ENCODE measurements at places on chromosomes 7 and 10.

DNA sequence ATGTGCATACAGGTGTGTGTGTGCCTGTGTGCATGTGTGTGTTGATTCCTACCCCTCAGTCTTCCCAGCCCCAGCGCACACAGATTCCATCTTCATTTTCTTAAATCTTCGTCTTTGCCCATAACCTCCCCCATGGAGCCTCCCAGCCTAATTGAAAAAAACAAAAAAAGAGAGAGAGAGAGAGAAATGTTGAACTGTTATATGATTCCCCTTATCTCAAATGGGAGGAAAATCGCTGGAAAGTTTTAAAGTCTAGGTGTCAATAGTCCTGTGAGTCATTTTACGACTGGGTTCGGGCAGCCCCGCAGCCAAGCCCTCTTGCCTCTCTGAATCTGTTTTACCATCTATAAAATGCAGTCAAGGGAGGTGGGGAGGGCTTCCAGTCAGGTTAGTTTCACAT, 60.9 kb downstream of the SPOCK2 start:
- DNase-seq, result no peak

- no peak for DNase-seq
Measured at GRCh38 chr7:7434329-7434728, 101.3 kb downstream of the COL28A1 start.

DNA sequence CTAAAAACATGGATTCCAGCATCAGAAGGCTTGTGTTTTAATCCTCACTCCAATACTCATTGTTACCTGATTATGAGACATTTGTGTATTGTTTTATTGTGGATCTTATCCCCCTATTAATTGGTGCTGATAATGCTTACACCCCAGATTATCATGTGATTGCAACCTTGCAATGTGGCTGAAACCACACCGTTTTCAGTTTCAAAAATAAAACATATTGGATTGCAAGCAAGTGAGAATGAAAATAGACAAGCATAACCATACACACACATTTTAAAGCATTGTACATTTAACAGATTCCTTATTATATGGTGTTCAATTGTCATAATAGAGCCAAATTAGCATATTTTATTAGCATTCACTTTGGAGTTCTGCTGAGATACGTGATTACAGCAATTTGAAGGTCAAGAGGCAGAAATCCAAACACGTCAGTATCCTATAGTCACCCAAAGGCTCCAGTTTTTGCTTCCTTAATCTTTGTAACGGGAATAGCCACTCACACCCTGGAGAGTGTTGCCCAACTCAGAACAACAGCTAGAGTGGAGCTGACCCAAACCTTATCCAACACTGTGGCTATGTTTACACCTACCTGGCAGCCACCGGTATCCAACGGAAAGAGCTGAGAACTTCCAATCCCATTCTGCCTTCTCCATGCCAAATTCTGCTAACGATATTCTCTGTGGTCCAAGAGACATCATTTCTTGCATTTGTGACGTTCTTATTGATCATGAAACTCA, 317.1 kb upstream of the KLF6 start:
- DNase-seq, result no peak

DNA sequence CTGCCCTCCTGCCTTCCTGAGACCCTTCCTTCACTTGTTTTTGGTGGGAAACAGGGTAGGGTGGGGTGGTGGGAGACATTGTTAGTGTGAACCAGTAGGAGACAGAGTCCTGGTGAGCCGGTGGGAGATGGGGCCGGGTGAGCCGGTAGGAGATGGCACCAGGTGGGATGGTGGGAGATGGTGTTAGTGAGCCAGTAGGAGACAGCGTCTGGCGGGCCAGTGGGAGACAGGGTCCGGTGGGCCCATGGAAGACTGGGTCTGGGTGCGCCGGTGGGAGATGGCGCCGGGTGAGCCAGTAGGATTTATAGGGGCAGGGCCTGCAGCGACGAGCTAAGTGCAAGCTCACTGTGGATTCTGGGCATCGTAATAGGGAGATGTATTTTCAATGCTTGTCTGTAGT, 116.8 kb downstream of the TRRAP start:
- no peak for DNase-seq

DNA sequence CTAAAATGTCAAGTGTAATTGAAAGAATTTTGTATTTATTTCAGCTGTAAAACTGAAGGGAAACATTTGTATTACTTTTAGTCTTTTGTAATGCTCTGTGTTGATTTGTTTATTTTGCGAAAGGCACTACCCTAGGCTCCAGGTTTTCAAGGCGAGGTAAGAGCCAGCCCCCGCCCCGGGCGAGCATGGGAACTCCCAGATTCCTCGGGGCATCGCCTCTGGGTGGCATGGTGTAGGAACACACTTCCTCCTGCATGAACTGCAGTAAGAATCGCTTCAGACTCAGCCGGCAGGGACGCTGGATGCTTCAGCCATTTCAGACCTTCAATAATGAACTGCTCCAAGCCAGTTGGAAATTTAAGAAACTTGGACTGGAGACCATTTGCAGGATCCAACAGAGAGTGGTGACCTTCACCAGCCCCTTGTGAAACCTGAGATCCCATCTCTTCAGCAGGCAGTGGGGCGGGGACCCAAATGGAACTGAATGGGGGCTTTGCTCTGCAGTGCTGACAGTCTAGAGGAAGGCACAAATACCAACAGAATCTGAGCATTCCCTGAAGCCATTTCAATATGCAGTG, 544.3 kb upstream of the MGMT start:
- no peak for DNase-seq

- no peak for DNase-seq
Measured at GRCh38 chr7:155202106-155202871, 95.4 kb upstream of the INSIG1 start.

DNA sequence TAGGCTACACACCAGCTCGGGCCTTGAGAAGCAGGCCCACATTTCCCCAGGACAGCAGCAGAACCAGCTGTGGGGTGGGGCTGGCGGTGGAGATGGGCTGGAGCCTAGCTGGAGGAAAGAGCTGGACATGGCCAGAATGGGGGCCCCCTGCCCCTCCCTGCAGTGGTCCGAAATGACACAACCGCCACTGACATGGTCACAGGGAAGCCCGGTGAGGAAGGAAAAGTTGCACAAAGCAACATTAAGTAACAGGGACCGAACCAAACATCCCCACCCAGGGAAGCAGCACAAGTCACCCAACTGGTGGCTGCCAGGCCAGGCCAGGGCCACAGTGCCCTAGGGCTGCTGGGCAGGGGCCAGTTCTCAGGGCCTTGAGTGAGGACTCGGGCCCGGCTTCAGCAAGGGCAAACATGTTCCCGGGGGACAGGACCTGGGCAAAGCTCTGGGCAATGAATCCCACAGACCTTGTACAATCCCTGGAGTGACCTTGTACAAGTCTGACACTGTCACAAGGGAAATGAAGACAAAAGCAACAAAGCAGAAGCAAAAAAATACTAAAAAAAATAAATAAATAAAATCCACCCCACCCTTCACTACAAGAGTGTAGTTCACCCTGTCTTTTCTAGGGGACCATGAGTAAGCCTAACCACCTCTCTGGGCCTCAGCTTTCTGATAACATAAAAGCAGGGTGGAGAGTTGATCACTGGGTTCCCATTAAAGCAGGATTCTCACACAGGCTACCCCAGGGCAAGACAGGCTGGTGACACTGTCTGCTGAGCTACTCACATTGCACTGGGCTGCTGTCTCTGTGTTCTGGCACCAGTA, 33.0 kb downstream of the PSAP start:
- DNase-seq, result no peak

GRCh38 chr10:129415215-129416140, 51.6 kb upstream of the MGMT start:
- DNase-seq, result no peak

GRCh38 chr10:47182934-47183703, 116.9 kb upstream of the GDF10 start:
- no peak for DNase-seq

GRCh38 chr7:48188776-48189520, 17.7 kb downstream of the ABCA13 start:
- no peak for DNase-seq

GRCh38 chr10:17497446-17498030, 43.1 kb upstream of the ST8SIA6 start:
- DNase-seq, result no peak

DNA sequence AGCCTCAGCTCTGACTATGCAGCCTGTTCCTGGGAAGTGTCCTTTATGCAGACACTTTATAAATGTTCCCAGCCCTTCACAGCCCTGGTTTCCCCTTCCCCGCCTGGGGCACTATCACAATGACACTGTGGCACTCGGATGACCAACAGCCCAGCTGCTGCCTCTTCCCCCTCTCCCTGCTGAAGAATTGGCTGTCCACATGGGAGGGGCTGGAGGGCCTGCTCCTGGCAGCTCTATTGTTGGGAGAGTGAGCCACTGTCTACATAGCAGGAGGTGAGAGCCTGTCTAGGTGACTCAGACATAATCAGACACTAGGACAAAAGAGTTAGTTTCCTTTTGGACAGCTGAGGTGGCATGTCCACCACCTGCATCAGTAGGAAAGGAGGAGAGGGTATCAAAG, 437.5 kb downstream of the PLXNA4 start:
- DNase-seq, result no peak

- no peak for DNase-seq
Measured at GRCh38 chr7:49376817-49377375, 396.5 kb upstream of the VWC2 start.

DNA sequence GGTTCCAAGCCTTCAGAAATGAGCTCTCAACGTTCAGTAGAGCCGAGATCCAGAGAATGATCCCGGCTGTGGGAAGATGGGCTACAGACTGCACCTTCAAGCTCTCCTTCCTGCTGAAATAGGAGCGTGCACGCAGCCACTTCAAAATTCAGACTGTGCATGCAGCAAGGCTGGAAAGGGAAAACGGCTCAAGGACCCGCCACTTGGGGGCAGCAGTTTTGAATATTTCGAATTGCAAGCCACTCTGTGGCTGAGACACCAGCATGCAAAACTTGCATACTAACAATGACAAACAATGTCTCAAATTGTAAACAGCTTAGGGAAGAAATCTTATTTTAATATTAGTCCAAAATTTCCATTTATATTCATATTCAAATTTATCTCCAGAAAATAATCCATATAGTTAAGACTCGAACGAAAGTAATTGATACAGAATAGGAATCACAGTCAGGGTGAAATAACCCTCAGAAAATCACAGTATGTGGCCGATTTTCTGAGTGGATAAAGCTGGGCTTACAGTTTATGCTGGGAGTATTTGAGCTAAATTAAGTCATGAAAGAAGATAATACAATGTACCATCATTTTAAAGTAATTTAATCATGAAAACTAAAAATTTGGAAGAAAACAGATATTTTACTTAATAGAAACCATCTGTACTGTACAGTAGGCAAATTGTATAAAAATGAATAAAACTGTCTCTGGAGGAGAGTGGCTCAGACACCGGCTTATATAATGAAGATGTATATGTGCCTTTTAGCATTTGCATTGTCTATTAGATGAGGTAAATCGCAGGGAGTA, 137.9 kb upstream of the MKI67 start:
- DNase-seq, result no peak

DNA sequence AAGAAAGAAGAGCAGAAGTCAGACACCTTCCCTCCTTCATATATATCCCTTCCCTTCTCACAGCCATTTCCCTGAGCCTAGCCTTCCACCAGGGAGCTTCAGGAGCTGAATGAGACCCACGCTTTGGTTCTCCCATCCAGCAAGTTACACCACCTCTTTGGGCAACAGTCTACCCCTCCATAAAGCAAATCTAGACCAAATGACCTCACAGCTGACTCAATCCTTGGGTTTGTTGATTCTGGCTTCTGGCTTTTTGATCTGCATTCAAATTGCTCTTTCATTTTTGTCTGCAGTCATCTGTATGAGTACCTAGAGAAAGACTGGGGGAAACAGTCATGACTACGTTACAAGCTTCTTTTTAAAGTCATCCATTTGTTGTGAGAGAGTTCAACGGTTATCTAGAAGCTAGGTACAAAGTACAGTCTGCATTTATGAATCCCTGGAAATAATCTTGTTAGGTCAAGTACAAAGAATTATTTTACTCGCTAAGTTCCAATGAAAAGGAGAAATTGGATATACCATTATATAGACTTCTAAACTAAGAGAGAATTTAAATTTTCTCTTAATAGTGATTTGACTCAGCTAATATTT, 86.3 kb downstream of the RAB11FIP2 start:
- no peak for DNase-seq

- DNase-seq, result no peak
Measured at GRCh38 chr7:156160811-156161210, 348.5 kb upstream of the SHH start.

DNA sequence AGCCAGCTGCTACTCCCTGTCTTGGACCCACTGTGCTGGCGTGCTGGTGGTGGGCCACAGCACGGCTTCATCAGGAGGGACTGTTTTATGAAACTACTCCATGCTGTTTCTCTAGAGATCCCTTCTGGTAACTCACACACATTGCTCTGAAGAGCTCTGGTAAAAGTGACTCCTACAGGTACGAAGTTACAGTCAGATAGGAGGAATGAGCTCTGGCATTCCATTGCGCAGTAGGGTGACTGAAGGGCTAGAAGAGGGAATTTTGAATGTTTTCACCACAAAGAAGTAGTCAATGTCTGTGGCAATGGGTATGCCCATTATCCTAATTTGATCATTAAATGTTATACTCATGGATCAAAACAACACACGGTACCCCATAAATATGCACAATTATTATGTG, 609 bp downstream of the MAT1A start:
- DNase-seq, result no peak

DNA sequence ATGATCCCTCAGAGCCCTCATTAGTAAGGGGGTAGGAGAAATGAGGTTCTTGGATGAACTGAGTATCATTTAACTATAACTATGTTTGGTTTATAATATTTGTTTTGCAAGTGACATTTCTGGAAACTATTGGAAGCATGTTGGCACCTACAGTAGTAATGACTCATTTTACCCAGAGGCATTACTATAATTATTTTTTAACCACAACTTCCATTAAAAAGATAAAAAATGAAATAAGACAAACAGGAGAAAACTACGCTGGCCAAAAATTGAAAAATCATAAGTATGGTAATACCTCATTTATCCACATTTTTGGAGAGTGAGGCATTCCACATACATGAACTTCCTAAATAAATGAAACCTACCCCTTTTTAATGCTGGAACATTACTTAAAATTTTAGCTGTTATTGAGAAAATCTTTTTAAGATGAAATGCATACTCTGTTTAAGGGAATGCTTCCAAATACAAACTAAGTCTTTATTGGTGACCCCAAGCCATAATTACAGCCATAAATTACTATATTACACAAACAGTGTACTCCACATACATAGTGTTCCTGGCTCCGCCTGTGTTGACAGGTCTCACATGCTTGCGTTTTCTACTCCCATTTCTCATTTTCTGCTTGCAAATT, 84.6 kb upstream of the CAPZA2 start:
- no peak for DNase-seq

DNA sequence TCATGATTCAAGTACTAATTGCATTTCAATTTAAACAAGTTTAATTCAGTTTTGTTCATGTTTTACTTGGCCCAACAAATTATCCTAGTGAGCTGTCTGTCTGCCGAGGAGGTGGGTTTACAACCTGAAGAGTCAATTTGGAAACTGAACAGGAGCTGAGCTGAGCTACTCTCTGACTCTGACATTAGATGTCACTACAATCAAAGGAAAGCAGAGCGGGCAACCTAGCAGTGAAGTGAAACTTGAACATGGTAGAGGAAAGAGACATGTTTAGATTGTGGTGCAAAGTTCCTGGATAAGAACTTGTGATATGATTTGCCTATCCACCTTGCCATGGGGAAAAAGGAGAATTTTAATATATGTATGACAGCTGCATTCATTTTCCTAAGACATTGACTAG, 9.6 kb upstream of the AGR3 start:
- no peak for DNase-seq
